ENCODE measurements at places on chromosomes 11 and 22. TPM values are rescaled to one million over a fixed set of nuclear protein-coding genes. Genes with fewer than 3 reads are reported as not detected.
A peak's percentile ranks its signal among the peaks of the same experiment; 100 is the strongest.

GRCh38 chr11:1572197-1573076 lies at the start of gene DUSP8:
Gene DUSP8 (minus strand): TSS chr11:1572271. CDS start chr11:1565826, 6,445 bp downstream.
- DNase-seq = peak; percentile 78

TSG101 gene
- total RNA-seq = 57.6 TPM

MFNG gene
- 16.9 TPM for total RNA-seq

GRCh38 chr11:12534549-12534948 lies 139.7 kb upstream of the TEAD1 start:
- no peak for DNase-seq

DNA sequence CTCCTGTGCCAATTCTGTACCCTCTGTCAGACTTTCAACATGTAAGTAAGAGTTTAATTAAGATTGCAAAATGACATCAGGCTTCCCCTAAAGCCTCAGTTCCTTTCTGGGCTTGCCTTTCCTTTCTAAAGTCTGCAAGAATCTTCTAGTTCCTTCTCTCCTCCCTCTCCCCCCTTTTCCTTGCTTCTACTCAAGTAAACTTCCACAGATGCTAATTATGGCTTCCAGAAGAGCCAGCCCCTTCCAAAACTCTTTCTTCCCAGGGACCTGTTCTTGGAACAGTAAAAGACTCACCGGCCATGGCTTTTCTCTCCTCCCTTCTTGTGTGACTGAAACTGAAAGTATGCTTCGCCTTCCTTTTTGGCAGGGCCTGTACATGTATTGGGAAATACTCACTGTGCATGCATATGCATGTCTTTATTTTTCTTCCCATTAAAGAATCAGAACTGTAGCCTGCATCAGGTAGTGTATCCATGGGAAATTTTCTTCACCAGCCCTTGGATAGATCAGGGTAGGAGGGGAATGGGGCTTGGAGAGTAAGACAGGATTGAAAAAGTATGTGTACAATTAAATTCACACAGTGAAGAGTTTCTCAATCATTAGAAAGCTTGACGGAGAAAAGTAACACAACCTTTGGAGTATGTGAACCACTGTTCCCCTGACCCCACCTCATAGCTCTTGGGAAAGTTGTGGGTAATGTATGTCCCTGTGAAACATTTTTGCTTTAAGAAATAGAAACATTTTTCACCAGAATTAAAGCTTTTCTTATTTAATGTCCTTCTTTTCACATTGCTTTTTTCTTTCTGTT lies at the start of gene CASP1:
CASP1 (minus strand) TSS at position 332 of the 808 bp plus-strand sequence; CDS start at position 301, 31 bp downstream.
- peak; percentile 90 for DNase-seq

- DNase-seq = no peak
Observed at GRCh38 chr11:90805172-90805571, 582.3 kb upstream of the CHORDC1 start.

DNA sequence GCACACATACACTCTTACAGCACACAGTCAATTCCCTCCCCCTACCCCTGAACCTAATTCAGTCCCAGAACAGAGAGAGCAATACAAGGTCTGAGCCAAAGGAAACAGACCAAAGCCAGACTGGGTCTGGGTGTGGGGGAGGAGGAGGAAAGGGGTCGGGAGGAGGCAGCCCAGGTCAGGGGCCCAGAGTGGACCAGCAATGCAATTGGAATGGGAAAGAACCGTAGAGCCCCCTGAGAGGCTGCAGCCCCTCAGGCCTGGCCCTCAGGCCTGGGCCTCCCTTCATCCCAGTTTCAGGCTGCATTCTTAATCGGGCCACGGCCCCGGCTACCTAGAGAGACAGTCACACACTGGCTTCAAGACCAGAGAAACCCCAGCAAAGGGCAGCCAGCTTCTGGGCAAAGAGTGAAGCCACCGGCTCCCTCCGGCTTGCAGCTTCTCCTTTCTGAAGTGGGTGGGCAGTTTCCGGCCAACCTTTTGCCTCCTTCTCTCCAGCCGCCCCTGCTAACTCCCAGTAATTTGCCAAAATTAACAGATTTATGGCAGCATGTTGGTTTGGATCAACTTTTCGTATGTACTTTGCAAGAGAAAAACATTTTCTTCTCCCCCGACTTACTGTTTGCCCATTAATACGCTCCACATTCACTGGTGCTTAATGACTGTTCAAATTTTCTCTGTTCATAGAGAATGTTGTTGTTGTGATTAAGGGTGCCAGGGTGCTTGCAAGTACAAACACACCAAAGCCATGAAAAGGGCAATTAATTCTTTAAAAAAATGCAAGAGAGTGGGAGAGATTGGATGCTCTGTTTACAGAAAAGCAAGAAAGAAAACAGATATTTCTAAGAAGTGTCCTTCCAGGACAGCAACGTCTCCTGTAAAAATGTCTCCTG lies 488.3 kb downstream of the MN1 start:
- no peak for DNase-seq

GRCh38 chr11:15942126-15942525 lies 414.2 kb downstream of the SOX6 start:
- no peak for DNase-seq

DNA sequence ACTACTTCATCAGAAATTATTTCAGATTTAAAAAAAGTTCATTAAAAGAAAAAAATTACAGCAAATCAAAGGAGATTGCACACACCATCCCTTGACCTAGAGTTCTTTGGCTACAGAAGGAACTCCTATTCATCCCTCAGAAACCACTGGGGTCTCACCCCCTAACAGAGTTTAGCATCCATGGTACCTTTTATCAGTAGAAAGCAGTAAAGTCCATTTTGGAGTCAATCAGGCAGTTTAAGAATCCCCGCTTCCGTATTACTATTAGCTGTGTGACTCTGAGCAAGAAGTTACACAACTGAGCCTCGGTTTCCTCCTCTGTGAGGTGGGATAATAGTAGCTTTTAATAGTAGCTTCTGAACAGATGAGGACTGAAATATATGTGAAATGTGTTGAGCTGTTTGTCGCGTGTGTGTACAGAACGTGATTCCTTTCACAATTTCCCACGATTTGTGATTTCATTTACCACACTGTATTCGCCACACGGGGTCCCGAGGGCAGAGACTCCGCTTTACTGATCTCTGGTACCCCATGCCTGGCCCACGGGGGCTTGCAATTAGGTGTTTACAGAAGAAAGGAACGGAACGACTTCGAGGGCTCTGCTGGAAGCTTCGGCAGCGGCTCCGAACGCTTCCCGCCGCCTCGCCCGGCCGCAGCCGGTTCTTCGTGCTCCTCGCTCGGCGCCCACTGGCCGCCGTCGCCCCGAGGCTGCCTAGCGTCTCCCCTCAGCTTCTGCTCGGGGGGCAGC lies 72.5 kb upstream of the ZBED5 start:
- peak; percentile 66 for DNase-seq

DNA sequence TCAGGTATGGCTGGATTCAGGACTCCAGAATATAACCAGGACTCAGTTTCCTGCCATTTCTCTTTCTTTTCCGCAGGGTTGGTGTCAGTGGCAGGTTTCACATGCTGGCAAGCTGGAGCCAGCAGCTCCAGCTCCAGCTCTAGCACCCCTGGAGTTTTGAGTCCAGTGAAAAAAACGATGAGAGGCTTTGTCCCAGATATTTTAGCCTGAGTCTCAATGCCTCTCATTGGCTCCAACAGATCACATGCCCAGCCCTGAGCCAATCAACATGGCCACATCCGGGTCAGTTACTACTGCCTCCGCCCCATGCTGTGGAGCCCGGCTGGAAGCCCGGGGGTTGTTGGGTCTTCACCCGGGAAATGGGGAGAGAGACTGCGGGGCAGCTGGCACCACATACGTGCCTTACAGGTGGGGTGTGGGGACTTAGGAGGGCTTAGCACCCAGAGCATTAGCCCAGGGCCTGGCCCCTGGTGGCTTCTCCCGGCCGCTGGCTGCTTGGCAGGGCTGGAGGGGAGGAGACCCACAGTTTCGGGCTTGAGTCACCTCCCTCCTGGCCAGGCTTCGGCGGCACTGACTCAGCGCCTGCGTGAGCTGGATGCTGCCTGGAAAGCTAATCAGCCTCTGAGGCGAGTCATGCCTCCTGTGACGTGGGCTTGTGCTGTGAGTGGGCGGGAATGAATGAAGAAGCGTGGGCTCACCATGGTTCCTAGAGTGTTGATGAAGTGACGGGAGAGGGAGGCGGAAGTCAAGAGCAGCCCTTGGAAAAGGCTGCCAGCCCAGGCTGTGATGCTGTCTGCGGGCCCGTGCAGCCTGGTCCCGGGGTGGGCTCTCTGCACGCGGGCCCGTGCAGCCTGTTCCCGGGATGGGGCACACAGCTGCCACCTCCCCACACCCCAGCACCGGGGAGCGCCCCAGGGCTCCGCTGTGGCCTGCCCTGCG lies 15.3 kb upstream of the MRTFA start:
- DNase-seq = peak; percentile 96

GRCh38 chr11:114215871-114216795 lies 80.1 kb upstream of the NNMT start:
- DNase-seq = no peak

SAAL1 gene
- total RNA-seq = 9.1 TPM

DNA sequence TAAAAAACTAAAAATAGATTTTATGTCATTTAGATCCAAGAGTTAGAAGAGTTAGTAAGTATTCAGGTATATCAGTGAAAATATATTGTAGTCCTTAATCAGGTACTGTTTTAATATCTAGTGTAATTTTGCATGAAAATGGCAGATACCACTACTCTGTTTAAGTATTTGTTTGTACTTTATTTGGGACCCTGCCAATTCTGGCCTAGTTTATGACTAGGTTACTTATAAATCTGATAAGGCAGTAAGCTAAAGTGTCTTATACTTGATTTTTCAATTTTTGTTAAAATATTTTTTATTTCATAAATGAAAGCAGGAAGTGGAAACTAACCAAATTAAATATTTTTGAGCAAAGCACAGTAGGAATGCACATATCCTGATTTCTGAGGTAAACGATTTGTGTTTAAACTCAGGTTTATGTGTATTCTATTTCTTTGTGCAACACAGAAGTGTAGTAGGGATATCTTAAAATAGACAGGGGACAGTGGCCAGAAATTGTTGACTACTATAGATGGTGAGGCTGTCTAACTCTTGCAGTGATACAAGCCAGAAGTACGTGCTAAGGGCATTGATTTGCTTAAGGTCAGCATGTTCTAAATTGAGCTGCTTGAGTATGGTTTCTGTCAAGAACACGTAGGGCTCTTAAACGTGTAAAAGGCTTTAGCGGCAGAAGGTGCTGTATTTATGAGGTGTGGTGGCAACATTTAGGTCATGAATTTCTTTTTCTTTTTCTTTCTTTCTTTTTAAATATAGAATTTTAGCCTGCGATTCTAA lies 34.0 kb downstream of the HIPK3 start:
- DNase-seq = peak; percentile 90

GRCh38 chr22:19121631-19122142 lies 525 bp downstream of the DGCR2 start:
- peak; percentile 42 for DNase-seq

VPS26B gene
- total RNA-seq = 37.6 TPM

DNA sequence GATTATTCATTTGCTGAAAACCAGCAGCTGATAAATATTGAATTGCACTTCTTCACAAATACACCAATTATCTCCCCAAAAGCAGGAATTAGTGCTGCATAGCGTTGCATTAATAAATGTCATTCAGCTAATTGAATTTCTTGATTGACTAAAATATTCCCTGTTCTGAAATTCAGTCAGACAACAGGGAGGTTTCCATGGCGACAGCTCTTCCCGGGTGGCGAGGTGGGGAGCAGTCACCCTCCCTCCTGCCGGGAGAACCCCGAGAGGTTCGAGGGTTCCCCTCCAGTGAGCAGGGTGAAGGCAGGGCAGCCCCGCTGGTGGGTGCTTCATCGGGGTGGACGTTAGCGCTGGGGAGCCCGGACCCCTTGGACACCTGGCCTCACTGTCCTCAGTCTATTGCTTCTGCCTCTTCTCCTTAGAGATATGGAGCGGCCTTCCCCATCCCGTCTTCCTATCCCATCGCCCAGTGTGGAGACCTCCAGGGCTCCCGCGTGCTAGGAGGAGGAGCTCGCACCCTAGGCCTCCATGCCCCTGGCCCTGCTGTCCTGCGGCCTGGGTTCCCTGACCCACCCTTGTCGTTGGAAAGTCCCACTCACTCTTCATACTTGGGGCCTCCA lies 983.5 kb downstream of the BRD1 start:
- no peak for DNase-seq

GRCh38 chr11:45144126-45145082 lies 2.0 kb upstream of the PRDM11 start:
- DNase-seq = no peak

TRIM51 gene
- total RNA-seq = not detected

DNA sequence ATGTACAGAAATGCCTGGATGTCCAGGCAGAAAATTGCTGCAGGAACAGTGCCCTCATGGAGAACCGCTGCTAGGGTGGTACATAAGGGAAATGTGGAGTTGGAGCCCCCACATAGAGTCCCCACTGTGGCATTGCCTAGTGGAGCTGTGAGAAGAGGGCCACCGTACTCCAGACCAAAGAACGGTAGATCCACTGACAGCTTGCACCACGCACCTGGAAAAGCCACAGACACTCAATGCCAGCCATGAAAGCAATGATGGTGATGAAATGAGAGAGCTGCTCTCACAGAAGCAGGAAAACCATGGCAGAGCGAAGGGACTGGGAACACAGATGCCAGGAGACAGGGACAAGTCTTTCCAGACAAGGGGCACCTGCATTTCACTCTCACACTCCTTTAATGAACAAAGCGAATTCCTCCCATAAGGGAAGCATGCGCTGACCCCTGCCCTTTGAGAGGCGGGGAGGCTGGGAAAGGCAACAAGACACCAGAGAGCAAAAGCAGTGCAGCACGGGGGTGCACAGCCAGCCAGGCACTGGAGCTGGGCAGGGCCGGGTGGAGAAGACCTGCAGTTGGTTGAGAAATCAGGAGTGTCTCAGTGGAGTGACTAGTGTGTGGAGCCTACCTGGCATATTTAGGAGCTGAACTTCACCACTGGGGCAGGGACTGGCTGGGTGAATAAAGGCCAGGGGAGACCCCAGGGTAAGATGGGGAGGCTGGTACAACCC lies 1025.2 kb downstream of the TBC1D22A start:
- DNase-seq = no peak

GRCh38 chr11:9276571-9276970 lies 11.4 kb upstream of the DENND5A start:
- no peak for DNase-seq

- no peak for DNase-seq
Observed at GRCh38 chr11:27976262-27976661, 131.7 kb downstream of the KIF18A start.

GRCh38 chr22:49996119-49996517 lies 16.4 kb downstream of the IL17REL start:
- no peak for DNase-seq
